NCI-H774 (cell line): ENCODE measurements at places on chromosomes 12 and 14.

DNA sequence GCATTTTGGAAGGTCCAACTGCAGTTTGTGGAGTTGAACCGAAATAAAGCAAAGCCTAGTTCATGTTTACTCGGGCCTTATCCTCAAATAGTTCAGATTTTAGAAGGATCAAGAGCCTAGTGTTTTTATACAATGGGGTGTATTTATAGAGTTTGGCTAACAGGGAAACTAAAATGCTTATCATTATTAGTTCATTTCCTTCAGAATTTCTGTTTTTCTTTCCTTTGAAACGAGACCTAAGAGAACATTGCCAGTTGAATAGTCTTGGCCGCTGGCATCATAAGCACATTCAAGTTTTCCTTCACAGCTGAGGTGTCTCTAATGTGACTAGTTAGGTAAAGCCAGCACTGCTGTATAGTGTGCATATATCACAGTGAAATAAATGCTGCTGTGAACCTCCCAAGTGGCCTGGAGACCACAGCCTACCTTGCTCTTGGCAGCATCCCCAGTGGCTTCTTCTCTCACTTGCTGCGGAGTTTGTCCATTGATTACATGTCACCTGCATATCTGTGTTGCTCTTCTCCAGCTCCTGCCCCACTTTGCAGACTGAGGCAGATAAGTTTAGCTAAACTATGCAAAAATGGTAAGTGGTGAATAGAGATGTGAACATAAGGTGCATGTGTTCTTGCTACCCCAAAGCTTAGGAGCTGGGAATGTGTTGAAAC is 88.8 kb downstream of the ANO6 start:
- DNase-seq = no peak

DNA sequence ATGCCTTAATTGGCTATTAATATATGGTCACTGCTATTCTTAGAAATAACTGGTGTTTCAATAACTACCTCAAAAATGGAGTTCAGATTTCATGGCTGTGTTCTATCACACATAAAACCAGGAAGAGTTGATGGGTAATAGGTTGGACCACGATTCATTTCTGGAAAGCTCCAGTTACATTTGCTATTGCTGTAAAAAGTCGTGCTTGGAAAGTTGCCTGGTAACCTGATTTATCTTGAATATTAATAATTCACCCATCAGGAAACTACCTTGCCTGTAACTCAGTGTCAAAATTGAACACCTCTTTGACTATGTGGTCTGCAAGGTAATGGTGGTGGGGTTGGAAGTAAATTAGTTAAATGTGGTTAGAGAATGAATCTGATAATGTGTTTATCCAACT is 104.7 kb upstream of the IFNG-AS1 start:
- no peak for DNase-seq

DNA sequence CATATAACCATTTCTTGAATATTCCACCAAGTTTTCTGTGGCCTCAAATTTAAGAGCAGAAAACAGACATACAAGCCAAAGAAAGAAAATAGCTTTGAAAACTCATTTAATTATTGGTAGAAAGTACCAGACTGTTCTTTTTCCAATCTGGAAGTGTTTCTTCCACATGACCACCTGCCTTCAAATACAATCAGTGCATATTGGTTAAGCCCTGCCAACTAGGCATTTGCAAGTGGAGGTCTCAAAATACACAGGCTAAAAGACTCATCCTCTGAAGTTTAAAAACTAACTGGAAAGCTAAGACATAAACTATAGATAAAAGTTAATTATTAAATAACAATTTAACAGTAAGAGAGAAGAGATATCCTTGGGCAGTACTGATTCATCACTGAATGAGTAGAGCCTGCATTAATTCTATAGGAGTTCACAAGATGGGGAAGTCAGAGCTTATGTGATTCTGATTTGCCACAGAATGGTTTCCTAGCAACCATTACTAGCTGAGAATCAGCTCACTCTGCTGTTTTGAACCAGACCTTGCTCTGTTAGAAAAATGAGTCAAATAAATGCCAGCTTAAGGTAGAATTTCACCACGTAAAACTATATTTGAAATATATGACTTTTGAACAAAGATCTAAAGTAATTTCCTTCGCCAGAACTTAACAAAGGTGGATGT is 433.8 kb downstream of the FUT8 start:
- no peak for DNase-seq

DNA sequence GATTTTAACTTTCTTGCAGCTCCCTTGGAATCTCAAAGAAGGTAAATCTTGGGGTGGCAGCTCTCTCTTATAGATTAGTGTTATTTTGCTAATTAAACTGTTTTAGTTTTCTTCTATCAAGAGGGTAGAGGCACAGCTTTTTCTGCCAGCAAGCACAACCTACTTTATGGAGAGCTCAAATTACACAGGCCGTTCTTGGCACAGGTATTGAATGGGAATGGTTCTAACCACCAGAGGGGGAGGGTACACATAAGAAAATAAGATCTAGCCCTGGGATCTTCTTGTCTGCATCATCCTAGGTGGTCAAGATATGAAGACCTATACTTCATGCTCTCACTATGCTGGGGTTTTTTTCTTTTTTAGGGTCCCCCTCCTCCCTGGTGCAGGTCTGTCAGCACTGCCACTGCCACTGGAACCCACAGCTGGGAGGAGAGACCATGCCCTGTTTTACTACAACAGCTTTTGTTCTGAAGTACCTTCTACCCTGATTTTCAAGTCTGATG is 48.6 kb upstream of the STAC3 start:
- no peak for DNase-seq

DNA sequence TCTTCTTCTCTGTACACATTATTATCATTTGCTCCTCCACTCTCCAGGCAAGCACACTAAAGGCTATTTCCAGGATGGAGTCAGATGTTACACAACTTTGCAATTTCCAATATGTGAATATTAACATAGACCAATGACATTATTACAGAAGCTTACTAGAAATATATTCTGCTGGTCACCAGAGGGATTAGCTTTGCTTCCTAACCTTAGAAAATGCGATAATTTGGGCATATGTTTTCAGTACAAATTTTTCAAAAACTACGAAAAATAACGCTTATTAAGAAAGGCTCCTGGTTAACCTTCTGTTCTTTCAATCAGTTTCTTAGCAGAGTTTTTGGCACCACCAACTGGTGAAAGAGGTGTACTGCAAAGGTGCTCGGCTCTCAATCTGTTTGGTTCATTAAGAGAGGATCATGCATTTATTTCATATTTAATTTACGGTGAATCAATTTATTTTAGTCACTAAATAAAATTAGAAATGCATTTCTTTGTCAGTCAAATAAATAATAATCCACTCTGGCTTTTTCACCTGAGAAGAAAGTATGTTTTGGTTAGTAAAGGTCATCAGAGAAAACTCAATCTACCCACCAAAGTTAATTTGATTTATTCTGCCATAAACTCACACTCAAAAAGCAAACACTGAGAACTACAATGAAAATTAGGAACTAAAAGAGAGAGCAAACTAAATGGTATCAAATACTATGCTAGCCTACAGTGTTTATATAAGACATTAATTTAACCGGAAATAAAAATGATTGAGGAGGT is 39.2 kb downstream of the EFCAB11 start:
- DNase-seq = peak; percentile 69
